ENCODE measurements at places on chromosomes 2 and 18.

- DNase-seq: no peak
Observed at GRCh38 chr2:224524657-224525056, 60.5 kb downstream of the CUL3 start.

DNA sequence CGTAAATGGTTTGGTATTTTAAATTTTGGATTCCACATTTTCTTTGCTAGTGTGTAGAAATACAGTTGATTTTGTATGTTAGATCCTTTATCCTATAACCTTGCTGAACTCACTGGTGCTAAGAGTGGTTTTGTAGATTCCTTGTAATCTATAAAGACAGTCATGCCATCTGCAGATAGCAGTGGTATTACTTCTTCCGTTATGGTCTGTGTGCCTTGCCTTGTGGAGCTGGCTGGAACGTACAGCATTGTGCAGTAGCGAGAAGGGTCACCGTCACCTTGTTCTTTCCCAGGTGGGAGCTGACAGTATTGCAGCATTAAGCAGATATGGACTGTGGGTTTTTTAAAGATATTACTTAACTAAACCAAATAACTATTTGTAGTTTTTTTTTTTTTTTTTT, 33.7 kb downstream of the ATP9B start:
- no peak for DNase-seq

DNA sequence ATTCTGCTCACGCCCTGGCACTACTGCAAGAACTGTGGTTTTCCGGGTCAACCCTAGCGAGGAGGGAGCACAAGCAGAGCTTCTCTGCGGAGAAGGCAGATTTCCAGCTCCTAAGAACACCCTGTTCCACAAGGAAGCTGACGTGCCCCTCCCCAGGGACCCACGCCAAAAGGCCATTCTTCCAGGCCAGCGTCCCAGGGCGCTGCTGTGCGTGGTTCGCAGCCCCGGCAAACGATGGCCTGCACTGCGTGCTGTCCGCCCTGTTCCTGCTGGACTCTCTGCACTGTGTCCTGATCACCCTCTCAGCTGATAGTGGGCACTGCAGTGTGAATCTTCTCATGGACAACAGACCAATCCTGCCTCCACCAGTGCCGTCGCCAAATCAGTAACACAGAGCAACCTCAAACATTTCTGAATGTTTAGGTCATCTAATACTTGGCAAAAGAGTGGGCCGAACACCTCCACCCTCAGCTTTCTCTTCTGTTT, 49.1 kb downstream of the ADI1 start:
- DNase-seq: no peak

DNA sequence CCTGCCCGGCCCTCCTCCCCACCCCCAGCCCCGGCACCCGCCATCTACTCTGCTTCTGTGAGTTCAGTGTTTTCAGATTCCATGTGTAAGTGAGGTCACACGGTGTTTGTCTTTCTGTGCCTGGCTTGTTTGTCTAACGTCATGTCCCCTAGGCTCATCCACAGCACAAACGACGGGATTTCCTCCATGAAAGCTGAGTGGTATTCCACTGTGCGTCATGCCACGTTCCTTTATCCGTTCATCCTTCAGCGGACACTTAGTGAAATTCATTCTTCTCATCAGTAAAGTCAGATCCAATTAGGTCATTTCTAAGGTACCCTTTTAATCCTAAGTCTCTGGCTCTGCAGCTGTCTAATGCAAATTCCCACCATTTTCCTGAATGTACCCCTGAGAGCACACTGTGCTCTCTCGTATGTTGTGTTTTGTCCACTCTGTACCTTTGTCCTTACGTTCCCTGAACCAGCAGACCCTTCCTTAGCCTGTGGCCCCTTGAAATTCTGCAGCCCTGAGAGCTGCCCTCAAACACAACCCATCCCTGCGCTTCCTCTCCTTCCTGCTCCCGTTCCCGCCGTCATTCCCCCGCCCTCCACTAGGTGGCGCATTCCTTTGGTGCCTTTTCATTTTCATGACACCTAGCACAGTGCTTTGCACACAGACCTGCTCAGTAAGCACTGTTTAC, 44.1 kb downstream of the TRAPPC12 start:
- peak; percentile 64 for DNase-seq

- DNase-seq: peak; percentile 87
Observed at GRCh38 chr2:73006969-73007710, 64.4 kb downstream of the SFXN5 start.

DNA sequence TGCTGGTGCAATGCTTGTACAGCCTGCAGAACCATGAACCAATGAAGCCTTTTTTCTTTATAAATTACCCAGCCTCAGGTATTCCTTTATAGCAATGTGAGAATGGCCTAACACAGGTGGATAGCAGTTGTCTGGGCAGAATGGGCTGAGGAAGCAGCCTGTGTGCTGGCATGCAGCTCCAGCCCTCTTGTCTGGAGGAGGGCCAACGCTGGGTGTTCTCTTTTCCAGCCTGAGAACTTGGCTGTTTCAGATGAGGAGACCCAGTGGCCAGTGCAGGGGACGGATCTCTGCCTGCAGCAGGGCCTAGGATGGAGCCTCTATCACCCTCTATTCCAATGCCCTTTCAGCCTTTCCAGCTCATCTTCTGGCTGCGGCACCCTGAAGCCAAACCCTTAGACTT, 58.8 kb downstream of the CTIF start:
- no peak for DNase-seq

DNA sequence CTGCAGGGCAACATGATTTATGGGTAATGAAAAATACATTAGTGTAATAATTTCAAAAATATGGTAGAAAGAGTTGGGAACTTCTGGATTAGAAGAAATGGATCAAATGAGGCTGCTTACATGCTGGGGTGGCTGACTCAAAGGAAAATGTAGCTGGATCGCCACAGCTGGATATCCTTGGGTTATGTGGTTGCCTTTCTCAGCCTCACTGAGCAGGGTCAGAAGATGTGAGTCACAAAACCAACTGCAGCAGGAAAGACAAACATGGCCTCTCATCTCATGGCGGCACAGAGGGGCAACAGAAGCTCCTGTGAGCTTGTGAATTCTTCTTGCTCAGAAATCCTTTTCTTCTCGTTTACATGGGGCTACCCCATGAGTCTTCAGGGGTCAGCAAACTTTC, 317.1 kb upstream of the SPRED2 start:
- no peak for DNase-seq

GRCh38 chr2:58427572-58428095, 186.5 kb upstream of the FANCL start:
- DNase-seq: peak; percentile 36

GRCh38 chr18:25834061-25834460, 256.4 kb downstream of the SS18 start:
- no peak for DNase-seq

- no peak for DNase-seq
Observed at GRCh38 chr2:42127425-42128424, 41.4 kb upstream of the EML4 start.

DNA sequence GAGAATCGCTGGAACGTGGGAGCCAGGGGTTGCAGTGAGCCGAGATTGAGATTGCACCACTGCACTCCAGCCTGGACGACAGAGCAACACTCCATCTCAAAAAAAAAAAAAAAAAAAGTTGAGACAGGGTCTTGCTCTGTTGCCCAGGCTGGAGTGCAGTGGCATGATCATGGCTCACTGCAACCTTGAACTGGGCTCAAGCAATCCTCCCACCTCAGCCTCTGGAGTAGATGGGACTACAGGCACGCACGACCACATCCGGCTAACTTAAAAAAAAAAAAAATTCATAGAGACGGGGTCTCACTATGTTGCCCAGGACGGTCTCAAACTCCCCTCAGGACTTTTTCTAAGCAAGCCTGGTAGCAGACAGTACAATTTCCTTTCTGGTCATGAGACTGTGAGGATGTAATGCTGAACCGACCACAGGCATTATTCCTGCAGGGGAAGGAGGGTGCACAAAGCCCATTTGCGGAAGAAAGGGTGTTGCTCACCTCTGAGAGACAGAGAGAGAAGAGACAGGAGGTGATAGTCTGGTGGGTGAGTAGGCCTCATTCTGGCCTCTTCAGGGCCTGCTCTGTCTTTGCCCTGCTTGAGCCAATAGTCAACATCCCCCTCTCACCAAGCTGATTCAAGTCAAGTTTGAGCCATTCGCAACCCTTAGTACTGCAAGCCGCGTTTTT, 205.3 kb downstream of the ZFP36L2 start:
- DNase-seq: no peak

- no peak for DNase-seq
Observed at GRCh38 chr2:203177361-203177760, 61.5 kb upstream of the CYP20A1 start.

- no peak for DNase-seq
Observed at GRCh38 chr2:189298481-189298880, 118.9 kb upstream of the COL5A2 start.

- DNase-seq: no peak
Observed at GRCh38 chr2:10894264-10894935, 17.3 kb upstream of the KCNF1 start.

- DNase-seq: no peak
Observed at GRCh38 chr2:7053650-7054265, 136.5 kb downstream of the RNF144A start.
